Activated naive CD8-positive, alpha-beta T cell treated with anti-CD3 and anti-CD28 coated beads for 36 hours (primary cell): ENCODE measurements at places on chromosomes 12 and 14. TPM values are rescaled to one million over a fixed set of nuclear protein-coding genes. Genes with fewer than 3 reads are reported as not detected.

DNA sequence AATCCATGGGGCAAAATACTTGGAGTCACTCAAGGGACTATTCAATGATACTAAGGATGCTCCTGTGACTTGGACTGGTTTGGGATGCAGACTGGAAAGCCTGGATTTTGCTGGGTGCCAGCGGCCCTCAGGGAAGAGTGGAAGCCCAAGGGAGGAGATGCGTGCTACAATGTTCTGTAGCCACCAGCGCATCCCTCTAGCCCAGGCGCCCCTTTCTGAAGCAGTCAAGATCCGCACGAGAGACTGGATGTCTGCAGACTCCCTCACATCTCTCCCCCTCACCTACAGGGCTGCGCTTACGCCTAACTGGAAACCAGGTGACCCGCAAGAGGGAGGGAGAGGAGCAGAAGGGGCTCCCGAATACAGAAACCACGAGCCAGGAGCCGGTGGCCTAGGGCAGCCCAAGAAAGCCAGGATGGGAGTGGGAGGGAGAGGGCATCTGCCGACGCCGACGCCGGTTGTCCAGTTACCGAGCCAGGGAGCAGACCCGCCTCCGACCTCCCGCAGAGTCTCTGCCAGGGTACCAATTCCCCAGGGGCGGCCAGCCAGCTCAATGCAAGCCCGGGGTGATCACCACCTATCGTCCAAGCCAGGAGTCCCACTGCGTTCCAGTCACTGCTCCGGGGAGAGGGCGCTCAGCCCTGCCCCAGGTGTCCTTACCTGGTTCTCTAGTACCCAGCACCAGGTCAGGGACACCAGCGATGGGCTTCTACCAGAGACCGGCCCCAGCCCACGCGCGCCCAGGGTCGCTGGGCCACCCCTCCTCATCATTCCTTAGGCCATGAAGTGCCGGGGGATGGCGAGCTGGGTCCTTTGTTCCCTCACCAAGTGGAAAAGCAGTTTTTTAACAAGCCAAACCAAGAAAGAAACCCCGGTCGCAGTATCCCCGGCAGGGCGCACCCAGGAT is 1.2 kb downstream of the NTN4 start:
- no peak for DNase-seq

GRCh38 chr12:103387385-103387784 is 108.4 kb downstream of the C12orf42 start:
- no peak for DNase-seq

DNA sequence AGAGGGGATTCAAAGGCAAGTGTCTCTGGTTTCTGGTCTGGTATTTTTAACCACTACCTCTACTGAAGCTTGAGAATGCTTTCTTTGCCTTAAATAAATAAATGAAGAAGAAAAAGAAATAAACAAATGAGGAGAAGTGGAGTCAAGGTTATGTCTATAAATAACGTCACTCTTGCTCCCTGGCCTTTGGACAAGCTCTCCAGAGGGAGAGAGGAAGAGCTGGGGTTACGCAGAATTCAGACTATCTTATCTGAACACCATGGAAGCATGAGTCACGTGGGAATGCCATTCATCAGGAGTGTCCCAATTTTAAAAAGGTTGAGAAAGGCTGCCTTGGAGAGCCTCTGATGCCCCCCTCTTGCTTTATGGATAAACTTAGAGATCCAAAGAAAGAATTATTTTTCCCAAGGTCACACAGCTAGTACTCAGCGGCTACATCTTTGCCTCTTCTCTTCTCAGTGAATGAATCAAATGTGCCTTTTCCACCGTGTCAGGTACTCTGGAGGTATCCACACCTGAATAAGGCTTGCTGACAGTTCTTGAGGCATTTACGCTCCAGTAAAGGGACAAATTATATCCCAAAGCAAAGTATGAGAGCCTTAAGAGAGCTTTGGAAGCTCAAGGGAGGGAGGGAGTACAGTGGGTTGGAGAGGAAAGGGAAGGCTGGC is 12.9 kb upstream of the MSI1 start:
- DNase-seq: no peak

Gene SMOC1
- total RNA-seq: not detected

Gene MYH7
- total RNA-seq: 0.04 TPM
